Esophagus squamous epithelium (tissue), 5 donors: ENCODE measurements at places on chromosomes 7 and 10. TPM values are rescaled to one million over a fixed set of nuclear protein-coding genes. Genes with fewer than 3 reads are reported as not detected.

The ZPBP gene
- total RNA-seq = not detected

DNA sequence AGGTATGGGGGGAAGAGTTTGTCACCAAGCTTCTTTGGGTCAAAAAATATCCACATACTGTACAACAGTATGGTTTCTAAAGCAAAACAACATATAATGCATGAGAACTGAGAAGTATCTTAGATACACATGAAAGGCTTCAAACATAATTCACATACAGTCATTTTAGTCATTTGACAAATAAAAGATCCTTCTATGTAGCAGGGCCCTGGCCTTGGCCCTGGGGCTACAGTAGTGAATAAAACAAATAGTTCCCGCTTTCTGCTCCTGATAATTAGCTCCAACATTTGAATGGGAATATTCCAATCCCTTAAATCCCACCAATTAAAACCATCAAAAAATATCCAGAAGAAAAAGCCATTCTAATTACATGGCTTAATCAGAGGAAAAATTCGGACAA, 51.3 kb downstream of the MALSU1 start:
- DNase-seq = no peak

GRCh38 chr10:123639131-123639530, 27.0 kb upstream of the GPR26 start:
- no peak for DNase-seq

DNA sequence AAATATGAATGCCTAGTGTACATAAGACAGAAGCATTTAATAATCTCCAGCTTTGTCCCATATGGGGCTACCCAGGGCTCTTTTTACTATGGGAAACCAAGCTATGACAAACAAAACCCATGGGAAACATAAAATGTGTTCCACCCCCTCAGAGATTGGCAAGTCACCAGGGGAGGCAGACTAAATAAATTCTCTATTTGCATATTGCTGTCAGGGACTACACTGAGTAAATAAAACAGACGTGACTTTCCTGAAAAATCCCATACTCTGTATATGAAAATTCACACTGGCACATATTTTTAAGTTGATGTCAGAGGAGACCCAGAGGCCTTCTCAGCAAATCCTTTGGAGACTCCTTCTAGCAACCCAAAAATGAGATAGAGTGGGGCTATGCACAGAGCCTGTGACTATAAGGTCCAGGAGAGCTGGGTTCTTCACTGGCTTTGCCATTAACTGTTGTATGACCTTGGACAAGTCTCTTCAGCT, 44.0 kb upstream of the HPSE2 start:
- no peak for DNase-seq

DNA sequence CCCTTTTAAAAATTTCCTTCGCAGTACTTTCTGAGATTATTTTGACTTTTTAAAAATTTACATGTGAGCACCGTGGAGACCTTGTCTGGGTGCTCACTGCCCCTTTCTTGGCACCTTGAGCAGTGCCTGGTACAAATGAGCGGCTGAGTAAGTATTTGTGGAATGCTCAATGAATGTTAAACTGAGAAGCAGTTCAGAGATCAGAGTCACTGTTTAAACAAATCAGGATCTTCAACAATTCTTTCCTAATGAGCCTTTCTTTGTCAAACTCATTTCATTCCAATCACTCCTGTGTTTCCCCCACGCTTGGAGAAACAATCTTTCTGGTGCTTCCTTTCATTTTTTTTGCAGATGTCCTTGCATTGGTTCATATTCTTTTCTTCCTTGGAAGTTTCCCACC, 611.3 kb upstream of the GALNT17 start:
- no peak for DNase-seq
